Regular cardiac myocyte (primary cell): ENCODE measurements at places on chromosomes 13 and 19. TPM values are rescaled to one million over a fixed set of nuclear protein-coding genes. Genes with fewer than 3 reads are reported as not detected.

Gene ZNF491
- total RNA-seq = 2.9 and 3.9 TPM in 2 replicates

Gene ATP4B
- not detected in 2 replicates for total RNA-seq

Gene C5AR2
- total RNA-seq = under 0.01 TPM in 2 replicates

Gene BST2
- 30.7 and 56.7 TPM in 2 replicates for total RNA-seq

Gene GSX1
- not detected in 2 replicates for total RNA-seq

Gene AZU1
- total RNA-seq = not detected in 2 replicates

Gene LMTK3
- not detected in 2 replicates for total RNA-seq

Gene PSG4
- total RNA-seq = 10.4 and 12.4 TPM in 2 replicates

Gene PDX1
- not detected in 2 replicates for total RNA-seq

Gene KASH5
- total RNA-seq = not detected in 2 replicates

Gene ZSCAN4
- total RNA-seq = not detected in 2 replicates

Gene OVOL3
- total RNA-seq = not detected in 2 replicates

Gene PHLDB3
- 10.5 and 22.3 TPM in 2 replicates for total RNA-seq

Gene KLK5
- under 0.01 TPM in 1 of 2 replicates, not detected in the other for total RNA-seq
